Fibroblast of skin of abdomen (primary cell): ENCODE measurements at places on chromosomes 1 and 21.

DNA sequence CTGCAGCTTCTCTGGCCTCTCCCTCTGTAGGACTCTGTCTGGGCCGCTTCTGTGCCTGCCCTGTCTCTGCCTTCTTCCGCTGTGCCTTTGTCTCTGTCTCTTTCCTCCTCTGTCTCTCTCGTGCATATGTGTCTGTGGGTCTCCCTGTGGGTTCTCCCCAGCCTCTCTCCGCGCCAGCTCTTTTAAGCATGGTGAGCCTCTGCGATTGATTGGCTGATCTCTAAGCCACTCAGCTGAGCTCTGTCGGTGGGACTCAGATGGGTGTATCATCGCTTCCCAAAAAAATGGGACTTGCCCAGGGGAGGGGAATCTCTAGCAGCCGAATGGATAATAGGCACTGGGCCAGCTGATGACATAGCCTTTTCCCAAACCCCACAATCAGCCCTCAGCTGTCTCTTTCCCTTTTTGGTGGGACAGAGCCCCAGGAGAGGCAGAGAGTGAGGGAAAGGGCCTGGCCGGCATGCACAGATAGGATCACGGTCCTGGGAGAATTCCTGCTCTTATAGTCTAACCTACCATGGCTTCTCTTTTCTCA lies at the start of gene ADAMTS4:
Gene ADAMTS4, minus strand, starts transcription at position 158 of the 535 bp plus-strand sequence. CDS start 427 bp downstream, outside the sequence.
- DNase-seq = peak; percentile 95

DNA sequence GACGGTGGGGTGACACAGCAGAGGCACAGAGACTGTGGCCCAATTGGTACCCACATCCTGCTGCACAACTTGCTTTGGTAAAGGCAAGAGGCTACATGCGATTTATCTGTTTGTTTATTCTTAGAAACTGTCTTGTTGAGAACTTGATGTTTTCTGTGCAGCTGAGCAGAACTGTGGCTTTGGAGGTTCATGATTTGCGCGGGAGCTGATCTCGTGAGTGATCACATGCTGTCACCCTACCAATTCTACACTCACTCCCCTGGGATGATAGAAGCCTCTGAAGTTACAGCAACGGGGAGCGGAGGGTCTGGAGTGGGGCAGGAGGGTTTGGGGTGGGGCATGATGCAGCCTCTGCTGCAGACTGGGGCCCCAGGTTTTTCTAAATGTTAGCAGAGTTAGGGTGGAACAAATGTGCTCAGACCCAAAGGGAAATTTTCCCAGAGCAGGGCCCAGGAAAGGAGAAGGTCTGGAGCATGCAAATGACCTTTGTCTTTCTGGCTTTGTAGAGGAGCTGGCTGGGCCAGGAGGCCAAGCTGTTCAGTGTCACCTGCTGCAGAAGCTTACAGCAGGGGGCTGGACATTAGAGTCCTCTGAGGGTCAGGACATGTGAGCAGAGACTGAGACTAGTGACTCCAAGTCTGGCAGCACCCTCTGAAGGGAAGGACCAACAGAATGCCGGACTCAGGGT lies 83.6 kb downstream of the GRIK3 start:
- DNase-seq = no peak

GRCh38 chr21:41610042-41610839 lies 102.3 kb upstream of the TMPRSS2 start:
- DNase-seq = peak; percentile 37

- DNase-seq = peak; percentile 84
These were observed 294.0 kb downstream of the LRRC40 start for GRCh38 chr1:69911301-69911801.

- no peak for DNase-seq
These were observed 1013.5 kb downstream of the KCNT2 start for GRCh38 chr1:195594773-195595172.

DNA sequence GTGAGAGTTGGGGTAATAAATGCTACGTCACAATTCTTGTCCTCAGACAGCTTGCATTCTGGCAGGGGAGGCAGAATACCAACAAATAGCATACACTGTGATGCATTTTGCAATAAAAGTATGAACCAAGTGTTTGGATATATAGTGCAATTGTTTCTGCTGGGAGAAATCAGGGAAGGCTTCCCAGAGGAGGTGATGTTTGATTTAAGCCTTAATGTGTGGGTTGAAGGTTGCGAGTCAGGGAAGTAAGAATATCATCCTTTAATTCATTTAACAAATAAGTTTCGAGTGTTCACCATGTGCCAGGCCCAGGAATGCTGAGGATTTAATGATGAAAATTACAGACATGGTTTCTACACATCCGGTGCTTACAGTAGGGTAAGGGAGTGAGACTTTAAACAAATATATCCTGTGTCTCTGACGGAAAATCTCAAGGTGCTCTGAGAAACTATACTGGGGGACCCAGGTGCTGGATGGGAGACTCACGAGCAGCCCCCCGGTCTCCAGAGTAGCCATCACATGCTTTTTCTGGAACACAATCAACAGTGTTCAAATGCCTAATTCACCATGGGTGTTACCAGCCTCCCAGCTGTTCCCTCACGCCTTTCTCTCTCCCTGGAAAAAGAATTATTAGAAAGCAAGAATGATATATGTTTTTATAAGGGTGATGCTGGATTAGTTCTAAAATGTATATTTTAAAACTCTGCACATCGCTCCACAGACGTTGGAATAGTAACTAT lies 31.7 kb downstream of the RASSF5 start:
- DNase-seq = no peak

- peak; percentile 60 for DNase-seq
These were observed 294.4 kb downstream of the SDCCAG8 start for GRCh38 chr1:243550276-243550675.

DNA sequence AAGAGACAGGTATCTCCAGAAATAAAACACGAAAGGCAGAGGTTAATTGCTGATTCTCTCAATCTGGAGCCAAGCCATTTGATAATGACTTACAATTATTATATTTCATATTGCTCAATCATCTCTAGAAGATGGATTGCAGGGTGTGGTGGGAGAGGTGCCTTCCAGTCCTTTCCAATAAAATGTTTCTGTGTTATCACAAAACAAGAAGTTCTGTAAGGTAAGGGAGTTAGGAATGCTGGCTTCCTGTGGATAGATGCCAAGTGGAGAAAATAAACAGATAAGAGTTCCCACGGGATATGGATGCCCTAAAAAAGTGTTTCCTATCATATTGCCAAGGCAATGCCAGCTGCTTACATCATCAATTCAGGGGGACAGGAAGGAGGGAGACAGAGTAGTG lies 7.2 kb upstream of the CCN1 start:
- no peak for DNase-seq

- no peak for DNase-seq
These were observed 20.7 kb downstream of the TRIM33 start for GRCh38 chr1:114490274-114490693.

- no peak for DNase-seq
These were observed 86.4 kb upstream of the SPATA6 start for GRCh38 chr1:48558366-48558765.

DNA sequence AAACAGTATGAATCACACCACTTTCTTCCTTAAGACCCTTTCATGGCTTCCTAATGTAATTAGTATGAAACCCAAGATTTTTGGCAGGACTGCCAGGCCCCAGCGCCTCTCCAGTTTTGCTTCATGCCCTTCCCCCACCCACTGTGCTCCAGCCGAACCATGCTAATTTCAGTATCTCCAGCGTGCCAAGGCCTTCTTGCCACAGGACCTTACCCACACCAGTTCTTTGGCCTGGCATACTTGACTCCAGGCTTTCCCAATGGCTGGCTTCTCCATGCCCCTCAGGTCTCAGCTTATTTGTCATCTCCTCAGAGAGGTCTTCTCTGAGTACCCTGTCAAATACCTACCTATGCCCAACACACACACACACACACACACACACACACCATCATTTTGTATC lies 38.5 kb downstream of the ACP6 start:
- no peak for DNase-seq

DNA sequence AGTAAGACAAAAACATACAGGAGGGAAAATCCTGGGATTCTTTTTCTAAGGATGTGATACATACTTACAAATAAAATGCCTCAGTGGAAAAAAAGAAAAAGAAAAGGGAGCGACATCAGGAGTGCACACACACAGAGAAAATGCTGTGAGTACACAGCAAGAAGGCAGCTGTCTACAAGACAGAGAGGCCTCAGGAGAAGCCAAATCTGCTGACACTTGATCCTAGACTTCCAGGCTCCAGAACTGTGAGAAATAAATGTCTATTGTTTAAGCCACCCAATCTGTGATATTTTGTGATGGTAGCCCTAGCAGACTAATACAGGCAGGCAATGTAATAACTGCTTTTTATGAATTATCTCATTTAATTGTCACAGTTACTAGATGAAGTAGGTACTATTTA lies 17.0 kb upstream of the TRIM45 start:
- no peak for DNase-seq
